ENCODE measurements at places on chromosomes 1 and 21.

- peak; percentile 64 for DNase-seq
Observed at GRCh38 chr1:234515821-234516241, 36.9 kb upstream of the TARBP1 start.

- no peak for DNase-seq
Observed at GRCh38 chr1:192824511-192824910, 15.7 kb downstream of the RGS2 start.

GRCh38 chr1:183622884-183623785 is 12.4 kb downstream of the ARPC5 start:
- DNase-seq: peak; percentile 69

DNA sequence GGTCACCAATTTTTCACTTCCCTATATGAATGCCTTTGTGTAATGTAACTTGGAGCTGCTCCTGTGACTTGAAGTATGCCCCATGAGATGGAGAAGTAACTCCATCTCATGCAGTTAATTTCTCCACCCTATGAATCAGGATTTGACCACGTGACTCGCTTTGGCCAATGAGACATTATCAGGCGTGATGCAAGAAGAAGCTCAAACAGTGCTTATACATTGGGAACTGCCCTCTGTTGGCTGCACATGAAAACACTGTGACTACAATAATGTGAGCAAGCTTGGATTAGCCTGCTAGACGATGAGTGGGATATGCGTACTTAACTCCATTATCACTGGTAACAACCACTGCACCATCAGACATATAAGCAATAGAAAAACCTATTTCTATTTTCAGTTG is 684.4 kb downstream of the PLA2G4A start:
- DNase-seq: no peak

DNA sequence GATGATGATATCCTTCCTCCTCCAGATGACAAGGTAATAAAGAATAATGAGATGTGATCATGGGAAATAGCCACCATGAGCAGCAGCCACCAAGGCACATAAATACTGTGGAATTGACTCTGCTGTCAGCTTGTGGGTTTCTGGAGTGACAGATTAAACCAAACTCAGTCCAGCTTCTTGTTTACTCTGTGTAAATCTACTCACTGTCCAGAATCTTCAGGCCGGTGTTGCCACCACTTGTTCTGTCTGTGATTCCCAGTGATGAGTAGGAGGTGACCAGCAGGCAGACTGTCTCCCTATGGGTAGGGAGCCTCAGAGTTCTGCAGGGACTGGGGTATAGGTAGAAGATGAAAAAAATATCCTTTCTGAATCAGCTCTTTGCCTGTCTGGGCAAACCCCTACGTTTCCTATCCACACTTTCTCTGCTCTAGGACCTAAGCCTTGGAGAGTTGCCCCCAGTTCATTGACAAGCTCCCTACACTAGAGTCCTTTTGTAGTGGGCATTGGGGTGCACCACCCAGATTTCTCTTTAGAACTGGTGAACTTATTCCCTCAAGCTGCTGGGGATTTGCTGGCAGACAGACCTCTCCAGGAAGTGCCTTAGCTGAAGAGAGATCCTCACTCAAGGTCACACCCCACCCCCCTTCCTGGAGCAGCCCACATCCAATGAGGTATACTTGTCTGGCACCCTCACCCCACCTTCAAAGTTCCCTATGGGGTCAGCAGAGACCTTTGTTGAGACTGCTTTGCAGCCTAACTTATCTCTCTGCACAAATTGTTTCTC is 47.6 kb downstream of the ATP1A1 start:
- DNase-seq: no peak

DNA sequence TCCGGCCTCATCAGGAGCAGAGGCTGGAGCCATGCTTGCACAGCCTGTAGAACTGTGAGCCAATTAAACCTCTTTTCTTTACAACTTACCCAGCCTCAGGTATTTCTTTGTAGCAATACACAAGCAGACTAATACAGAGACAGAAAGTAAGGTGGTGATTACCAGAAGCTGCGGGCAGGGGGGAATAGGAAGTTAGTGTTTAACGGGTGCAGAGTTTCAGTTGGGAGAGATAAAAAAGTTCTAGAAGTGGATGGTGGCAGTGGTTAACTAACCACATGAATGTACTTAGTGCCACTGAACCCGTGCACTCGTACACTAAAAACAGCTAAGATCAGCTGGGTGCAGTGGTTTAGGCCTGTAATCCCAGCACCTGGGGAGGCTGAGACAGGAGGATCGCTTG is 80.4 kb upstream of the TARDBP start:
- DNase-seq: no peak

DNA sequence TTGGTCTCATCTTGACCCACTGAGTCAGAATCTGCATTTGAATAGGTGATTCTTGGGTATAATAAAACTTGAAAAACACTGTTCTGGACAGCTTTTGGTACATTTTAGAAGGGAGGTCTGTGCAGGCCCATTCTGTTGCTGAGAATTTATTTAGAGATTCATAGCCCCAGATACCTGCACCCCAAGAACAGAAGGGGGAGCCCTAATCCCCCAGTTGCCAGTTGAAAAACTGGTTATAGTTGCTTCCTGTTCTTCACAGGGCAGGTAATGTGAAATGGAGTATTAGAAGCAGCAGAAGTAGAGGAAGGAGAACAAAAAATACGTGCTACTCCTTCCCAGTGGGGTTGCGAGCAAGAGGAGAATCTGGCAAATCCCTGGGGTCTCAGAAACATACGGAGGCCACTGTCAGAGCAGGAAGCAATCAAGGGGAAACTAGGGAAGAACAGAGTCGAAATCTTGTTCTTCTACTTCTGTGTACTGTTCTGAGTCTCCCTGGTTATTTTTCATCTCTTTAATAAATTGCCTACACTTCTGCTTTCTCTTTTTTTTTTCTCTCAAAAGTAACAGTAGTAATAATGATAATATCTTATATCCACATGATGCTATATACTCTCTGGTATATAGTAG is 4.6 kb upstream of the CLCA2 start:
- no peak for DNase-seq

GRCh38 chr1:55547405-55547804 is 332.2 kb upstream of the USP24 start:
- no peak for DNase-seq

DNA sequence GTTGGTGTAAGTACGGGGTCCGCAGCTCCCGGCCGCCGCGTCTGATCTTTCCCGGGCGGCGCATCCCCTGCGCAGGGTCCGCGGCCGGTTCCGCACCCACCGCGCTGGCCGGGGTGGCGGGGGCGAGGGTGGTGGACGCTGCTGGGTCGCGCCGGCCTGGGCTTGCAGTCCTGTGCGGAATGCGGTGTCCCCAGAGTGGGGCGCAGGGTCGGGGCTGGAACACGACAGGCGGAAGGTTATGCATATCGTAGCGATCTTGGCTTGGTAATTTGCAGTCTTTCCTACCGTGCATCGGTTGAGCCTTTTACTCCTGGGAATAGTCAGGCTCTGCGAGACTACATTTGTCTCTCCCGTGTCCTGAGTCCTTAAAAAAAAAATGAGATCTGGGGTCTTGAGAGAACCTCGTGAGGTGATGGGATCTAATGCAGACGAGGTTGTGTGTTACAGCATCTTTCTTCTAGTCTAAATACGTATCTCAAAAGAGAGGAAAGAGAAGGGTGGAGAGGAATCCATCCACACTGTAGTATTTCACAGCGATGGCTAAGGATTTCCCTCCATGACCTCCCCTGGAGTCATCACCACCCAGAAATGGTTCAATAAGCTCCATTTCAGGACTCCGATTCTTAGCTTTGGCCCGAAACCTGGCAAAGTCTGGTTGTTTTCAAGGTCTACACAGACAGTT is 572 bp downstream of the ATP1B1 start:
- peak; percentile 42 for DNase-seq

GRCh38 chr21:39088831-39089380 is 94.3 kb downstream of the PSMG1 start:
- peak; percentile 81 for DNase-seq

- peak; percentile 86 for DNase-seq
Observed at GRCh38 chr21:26405735-26406361, 167.2 kb downstream of the CYYR1 start.

DNA sequence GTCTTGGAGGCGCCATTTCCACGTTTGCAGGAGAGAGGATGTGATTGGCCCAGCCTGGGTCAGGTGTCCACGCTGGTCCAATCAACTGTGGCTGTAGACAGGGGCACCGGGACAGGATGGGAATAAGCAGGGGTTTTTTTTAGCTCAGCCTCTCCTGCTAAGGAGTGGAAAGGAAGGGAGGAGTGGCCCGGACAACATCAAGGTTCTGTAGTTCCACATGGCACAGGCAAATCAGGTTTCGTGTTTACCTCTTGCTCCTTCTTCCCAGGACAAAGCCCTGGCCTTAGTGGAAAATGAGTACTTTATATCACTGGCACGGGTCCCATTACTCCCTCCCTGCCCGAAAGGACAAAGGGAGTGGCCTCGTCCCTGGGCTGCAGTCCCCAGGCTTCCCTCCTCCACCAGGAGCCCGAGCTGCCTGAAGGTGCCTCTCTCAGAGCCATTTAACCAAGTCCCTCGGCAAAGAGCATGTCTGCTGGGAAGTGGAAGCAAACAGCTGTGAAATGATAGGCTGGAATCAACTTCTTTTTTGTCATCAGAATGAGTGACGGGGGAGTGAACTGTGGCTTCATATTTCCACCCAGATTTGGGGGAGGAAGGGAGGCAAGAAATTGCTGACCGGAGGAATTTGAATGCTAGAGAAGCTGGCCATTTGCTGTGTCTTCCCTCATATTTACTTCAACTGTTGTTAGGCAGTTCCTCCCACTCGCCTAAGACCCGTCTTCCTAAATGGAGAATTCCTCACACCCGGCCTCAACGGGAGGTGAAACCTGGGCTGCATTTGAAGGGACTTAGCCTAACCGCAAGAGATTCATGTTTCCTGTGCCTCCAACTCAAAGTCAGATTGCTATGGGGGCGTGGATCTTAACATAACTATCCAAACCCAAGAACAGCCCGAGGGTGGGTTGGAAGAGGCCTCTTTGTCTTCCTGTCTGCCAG is 84.9 kb upstream of the SLC44A3 start:
- peak; percentile 79 for DNase-seq

DNA sequence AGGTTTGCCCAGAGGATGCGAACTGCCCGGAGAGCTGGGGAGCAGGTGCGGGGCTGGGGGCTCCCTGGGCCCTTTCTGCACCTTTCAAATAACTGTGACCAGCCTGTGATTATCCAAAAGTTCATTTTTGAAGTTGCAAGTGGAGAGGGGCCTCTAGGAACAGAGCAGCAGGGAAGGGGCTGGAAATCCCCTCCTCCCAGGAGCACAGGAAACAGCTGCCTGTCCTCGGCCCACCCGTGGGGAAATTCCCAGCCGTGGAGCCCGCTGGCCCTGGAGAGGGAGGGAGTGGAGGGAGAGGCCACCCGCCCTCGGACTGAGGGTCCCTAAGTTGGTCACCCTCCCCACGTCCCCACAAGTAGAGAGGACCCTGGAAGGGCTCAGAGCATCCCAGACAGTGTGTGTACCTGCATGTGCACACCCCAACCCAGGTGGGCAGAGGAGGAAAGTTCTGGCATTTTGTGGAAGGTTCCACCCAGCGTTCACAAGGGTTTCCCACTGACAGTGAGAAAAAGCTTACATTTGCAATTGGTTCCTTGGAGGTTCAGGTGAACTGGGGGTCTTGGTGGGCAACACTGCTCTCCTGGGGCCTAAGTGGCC is 1.2 kb upstream of the TNFRSF4 start:
- DNase-seq: no peak

GRCh38 chr21:33836408-33836807 is 79.2 kb downstream of the ATP5PO start:
- DNase-seq: peak; percentile 27

DNA sequence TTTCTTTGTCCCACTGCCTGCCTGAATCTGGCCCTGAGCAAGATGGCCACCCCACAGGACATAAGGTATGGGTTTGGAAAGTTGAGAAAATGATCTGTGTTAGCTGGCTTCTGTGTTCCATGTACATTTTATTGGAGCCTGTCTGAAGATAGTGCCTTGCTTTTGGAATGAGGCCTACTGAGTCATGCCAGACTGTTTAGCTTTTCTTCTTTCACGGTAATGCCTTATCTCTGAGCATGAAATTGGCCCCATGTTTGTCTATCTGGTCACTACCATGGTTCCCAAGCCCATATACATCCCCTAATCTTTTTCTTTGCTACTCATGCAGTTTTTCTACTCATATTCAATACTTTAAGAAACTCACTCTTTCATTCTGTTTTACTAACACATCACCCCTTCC is 85.1 kb upstream of the LMO4 start:
- peak; percentile 47 for DNase-seq

DNA sequence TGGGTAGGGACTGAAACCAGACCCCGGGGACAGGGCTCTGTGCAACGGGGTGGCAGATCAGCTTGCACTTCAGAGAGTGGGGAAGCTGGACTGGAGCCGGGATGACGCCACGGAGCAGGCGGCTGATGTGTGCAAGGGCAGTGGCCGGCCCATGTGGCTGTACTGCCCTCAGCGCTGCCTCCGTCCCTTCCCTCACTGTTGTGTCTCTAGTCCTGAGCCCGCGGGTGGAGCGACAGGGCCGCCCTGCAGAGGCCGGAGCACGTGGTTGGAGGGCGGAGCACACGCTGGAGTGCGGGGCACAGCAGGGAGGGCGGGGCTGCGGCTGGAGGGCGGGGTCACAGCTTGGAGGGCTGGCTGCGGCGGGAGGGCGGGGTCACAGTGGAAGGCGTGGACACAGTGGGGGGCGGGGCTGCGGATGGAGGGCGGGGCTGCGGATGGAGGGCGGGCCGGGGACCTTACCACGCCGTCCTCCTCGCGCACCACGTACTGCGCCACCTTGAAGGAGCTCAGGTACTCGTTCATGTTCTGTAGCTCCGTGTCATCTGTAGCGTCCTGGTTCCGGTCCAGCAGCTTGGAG is 52.4 kb downstream of the CHD5 start:
- peak; percentile 63 for DNase-seq

DNA sequence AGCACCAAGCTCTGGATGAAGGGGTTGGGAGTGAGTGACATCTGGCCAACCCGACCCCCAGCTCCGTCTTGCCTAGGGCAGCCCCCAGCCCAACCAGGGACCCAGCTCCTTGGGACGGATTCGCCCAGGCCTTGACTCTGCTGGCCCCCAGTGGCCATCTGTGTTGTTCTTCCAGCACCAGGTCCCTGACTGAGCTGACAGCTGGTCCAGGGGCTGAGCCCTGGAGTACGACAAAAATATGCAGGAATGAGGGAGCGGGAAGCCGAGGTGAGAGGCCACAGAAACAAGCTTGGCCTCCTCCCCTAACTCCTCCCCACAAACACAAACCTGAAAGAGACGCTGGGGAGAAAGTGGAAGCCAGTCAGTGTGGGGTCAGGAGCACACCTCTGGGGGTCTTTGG is 55.0 kb upstream of the PAX7 start:
- peak; percentile 13 for DNase-seq

GRCh38 chr1:5981009-5981380 is 11.2 kb downstream of the NPHP4 start:
- DNase-seq: no peak

DNA sequence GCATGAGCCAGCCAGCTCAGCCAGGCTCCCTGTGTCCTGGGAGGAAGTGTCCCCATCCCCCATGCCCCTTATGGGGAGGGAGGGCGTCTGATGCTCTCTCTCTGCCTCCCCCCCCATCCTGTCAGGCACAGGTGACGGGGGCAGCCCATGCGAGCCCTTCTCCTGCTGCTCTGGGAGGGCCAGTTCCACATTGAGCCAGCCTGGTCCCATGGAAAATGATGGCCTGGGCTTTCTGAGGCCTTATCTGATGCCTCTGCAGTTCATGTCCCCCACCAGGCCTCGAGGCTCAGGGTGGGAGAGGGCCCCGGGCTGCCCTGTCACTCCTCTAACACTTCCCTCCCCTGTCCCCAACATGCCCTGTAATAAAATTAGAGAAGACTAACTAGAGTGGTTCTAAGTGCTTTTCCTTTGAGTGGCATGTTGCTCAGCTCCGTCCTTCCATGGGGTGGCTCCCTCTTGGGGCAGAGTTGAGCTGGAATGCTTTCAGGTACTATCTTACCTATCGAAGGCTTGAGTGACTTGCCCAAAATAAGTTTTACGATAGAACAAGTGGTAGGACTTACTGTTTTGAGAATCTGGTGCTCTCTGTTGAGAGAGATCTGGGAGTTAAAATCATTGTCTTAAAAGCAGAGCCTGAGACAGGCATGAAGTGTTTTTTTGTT is 1.8 kb upstream of the MTFR1L start:
- DNase-seq: no peak

Data from fibroblast of skin of back (primary cell).